ENCODE measurements at places on chromosomes 5 and 9. TPM values are rescaled to one million over a fixed set of nuclear protein-coding genes. Genes with fewer than 3 reads are reported as not detected.

- DNase-seq: no peak
Measured at GRCh38 chr5:78896132-78896531, 89.0 kb downstream of the ARSB start.

- DNase-seq: peak; percentile 74
Measured at GRCh38 chr5:40437452-40437861, 242.3 kb upstream of the PTGER4 start.

DNA sequence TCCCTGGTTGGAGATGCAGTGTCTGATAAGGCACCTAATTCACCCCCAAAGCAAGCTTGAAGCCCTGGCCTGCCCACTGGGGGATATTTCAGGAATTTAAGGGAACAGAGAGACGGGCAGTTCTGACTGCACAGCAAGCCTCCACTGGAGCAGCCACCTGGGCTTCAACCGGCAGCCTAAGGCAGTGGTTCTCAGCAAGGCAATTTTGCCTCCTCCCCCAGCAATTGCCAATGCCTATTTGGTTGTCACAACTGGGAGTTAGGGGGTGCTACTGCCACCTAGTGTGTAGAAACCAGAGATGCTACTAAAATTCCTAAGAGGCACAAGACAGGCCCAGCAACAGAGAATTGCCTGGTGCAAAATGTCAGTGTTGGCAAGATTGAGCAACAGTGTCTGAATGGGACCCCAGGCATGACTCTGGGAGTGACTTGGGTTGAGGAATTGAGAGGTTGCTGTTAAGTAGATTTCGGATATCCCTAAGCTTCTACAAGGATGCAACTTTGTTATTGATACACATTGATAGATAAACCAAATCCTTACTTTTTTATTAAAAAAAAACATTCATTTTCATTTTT is 58.7 kb upstream of the CTSL start:
- DNase-seq: no peak

DNA sequence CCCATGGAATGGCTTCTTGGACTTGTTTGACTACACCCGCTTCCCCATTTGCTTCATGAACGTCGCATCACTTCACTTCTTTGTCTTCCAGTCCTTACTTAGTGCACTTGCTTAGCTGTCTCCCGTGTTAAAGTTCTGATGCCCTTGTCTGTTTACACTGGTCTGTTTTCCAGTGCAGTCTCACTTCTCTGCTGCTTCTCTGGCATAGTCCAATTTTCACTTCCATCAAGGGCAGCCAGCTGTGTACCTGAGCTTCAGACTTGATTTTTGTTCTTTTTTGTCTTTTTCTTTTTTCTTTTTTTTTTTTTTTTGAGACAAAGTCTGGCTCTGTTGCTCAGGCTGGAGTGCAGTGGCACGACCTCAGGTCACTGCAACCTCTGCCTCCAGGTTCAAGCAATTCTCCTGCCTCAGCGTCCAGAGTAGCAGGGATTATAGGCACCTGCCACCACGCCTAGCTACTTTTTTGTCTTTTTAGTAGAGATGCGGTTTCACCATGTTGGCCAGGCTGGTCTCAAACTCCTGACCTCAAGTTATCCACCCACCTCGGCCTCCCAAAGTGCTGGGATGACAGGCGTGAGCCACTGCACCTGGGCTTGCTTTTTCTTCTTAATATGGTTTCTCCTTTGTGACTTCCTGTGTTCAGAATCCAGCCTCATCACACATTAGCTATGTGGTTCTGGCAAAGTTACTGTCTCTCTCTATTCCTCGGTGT is 75.4 kb downstream of the LRRC70 start:
- DNase-seq: no peak

- DNase-seq: no peak
Measured at GRCh38 chr9:38018241-38018957, 50.6 kb downstream of the SHB start.

DNA sequence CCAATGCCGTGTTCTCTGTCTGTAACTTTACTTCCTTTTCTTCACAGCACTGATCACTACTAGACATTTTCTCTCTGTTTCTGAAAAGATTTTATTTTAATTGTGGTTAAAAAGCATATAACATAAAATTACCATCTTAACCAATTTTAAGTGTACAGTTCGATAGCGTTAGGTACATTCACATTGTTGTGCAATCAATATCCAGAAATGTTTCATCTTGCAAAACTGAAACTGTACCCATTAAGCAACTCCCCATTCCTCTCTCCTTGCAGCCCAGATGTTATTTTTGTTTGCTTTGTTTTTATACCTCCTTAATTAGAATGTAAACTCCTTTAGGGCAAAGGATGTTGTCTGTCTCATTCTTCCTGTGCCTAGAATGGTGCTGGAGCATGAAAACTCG is 47.5 kb downstream of the COL27A1 start:
- no peak for DNase-seq

DNA sequence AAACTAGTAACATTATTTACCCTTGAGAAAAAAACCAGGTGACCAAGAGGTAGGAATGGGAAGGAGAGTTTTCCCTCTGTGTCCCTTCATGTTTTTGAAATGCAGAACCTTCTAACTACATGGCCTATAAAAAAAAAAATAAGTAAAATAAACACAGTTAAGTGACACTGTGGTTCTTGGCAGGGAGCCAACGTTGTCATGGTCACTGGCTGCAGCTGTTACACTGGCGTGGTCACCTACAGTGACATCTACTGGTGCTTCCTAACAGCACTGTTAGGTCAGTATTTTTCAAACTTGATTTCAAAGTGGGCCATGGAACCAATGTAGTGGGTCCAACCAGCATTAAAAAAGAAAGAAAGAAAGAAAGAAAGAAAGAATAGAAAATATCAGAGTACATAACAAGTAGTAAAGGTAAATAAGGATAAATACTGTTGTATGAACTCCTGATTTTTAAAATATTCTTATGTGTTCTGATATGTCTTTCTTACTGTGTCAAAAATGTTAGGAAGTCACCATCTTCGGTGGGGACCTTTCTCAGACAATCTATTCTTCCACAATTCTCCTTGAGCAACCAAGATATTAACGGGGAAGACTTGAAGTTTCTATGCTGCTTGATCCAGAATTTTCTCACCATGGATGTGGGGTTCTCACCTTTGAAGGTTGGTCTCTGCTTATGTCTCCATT is 59.1 kb upstream of the PJA2 start:
- DNase-seq: peak; percentile 89

DNA sequence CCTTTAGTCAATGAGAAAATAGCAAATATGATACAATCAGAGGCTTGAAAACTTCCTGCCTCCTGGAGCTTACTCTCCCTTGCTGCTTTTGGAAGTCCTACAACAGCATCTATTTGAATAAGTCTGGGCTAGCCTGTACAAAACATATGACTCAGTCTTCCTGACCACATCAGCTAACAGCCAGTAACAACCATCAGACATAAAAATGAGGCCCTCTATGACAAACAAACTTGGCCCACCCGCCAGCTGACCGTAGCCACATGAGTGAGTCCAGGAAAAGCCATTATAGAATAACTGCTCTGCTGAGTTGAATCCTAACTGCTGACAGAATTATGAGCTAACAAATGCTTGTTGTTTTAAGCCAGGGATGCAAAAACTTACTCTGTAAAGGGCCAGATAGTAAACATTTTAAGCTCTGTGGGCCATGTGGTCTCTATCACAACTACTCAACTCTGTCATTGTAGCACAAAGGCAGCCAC is 347.6 kb downstream of the PTPRD start:
- no peak for DNase-seq

DNA sequence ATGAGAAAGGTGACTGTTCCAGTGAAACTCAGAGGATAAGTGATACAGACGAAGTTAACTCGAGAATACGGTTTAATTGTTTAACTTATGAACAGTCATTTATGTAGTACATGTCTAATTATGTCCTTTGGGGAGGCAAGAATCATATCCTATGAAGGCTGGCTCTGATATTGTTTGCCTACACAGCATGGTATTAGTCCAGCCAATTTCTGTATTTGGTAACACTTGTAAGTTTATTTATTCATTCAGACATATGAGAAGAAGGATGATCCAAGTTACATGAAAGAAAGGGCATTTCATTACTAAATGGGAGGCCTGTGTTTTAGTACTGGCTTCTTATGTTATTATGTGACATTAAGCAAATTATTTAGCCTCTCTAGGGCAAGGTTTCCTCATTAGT is 199.7 kb downstream of the NNT start:
- no peak for DNase-seq

DNA sequence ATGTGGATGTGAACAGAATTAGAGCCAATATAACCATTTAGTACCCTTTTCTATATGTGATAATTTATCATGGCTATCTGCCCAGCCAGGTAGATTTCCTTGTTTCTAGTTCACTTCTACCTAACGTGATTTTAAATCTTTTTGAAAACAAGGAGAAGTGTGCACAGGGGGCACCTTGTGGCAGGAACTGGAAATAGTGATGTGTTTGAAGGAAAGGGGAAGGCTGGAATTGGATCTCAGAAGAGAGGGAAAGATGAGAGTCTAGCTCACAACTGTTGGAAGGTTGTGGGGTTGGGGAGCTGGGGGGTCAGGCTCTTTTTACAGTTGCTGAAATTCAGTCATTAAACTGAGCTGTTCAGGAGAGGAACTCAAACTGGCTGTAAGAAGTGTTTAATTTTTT is 219.5 kb downstream of the KCTD16 start:
- no peak for DNase-seq

DNA sequence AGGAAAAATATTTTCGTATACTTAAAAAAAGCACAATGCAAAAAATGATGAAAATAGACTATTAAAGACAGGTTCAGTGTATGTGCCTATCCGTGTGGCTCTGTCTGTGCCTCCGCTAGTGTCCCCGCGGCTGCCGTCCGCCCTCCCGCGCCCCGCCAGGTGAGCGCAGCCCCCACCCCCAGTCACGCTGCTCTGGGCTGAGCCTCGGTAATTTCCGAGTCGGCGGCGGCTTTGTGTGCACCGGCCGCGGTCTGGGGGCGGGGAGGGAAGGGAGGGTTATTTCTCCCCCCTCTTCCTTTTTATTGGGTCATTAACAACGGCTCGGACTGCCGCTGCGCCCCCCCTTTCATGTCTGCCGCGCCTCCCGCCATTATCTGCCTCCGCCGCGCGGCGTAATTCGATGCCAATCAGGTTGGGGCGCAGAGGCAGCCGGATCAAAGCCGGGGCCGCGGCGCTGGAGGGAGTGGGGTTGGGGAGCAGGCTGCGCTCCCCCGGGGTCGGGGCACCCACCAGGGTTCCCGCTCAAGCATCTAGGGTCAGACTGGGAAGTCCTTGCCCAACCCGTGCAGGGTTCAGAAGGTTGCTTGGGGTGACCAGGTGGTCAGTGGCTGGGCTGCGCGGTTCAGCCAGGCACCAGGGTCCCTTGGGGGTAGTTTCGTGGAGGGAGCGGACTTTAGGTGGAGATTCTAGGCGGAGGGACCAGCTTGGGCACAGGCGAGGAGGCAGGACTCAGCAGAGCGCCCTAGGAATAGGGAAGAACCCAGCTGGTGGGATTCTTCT is 39.5 kb upstream of the PSD2 start:
- no peak for DNase-seq

- DNase-seq: no peak
Measured at GRCh38 chr5:93819668-93820067, 78.3 kb upstream of the POU5F2 start.

- no peak for DNase-seq
Measured at GRCh38 chr5:112586596-112587062, 151.1 kb upstream of the APC start.

DNA sequence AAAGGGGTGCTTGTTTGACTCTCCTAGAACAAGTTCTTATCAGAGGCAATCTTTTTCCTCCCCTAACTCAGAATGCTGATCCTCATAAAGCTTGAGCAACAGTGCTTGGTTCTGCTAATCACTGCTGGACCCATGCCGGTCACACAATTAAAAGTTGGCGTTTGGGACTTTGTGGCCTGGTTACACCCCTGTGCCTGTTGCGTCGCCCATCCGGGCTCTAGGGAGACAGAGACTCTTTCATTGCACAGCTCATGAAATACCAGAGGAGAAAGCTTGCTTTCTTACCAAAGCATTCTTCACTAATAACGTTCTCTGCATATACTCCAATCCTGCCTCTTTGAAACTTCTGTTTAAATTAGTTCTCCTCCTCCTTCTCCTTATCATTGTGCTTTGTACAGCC is 301.1 kb downstream of the NR3C1 start:
- DNase-seq: no peak

DNA sequence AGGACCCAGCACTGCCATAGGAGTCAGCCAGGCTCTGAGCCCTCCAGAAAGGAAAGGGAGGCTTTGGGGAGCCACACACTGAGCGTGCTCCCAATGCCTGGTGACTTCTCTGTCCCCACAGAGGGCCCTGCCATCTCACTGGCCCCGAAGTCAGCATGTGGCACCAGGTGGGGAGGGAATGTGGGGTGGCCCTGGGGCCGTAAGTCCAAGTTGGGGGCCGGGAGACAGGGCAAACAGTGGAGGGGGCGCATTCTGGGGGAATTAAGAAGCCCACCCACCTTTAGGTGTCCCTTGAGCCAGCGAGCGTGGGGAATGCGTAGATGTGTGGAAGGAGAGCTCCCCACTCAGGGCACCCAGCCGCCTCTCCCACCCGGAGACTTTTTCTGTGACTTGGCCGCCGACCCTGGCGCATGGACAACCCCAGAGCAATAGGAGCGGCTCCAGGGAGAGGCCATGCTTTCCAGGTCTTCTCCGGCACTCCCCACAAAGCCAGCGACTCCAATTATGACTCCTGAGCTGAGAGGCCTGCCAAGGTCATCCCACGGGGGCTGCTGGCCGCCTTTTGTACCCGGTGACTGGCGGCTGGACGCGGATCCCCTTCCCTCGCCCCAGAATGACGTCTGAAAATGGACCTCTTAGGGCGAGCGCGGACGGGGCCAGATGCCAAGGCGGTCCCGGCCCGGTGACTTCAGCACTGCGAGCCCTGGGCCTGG is 9.8 kb downstream of the IRX1 start:
- DNase-seq: no peak

- DNase-seq: no peak
Measured at GRCh38 chr5:177232761-177233160, 70.8 kb downstream of the RAB24 start.

DNA sequence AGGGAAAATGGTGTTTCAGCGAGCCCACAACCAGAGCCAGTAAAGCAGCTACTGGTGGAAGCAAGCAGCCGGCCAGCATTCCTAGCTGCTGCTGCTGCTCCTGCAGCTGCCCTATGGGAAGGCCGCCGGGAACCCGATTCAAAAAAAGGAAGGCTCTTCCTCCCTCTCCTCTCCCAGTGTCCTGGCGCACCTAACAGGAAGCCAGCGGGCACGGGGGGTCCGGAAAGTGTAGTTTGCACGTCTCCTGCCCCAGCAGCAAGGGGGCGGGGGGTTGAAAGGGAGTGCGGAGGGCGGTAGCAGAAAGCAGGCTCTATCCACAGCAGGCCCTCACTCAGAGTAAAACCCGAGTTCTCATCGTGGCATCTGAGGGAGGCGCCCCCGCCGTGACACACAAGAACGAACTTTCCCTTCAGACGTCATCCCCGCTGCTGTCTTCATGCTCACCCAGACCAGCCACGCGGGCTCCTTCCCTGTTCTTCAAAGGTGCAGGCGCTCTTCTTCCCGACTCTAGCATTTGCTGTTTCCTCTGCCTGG is 16.5 kb downstream of the GRXCR2 start:
- no peak for DNase-seq

- DNase-seq: no peak
Measured at GRCh38 chr5:52743529-52743928, 44.2 kb upstream of the ITGA1 start.

FOXD4 gene
- total RNA-seq: 0.49 TPM

DBH gene
- total RNA-seq: not detected

PCDHGA2 gene
- not detected for total RNA-seq

PCDHA3 gene
- total RNA-seq: not detected

PCDHGA11 gene
- not detected for total RNA-seq

NUTM2F gene
- not detected for total RNA-seq

DRD1 gene
- total RNA-seq: not detected

HAVCR1 gene
- total RNA-seq: 2.7 TPM

ARHGEF37 gene
- 0.37 TPM for total RNA-seq

Data from activated CD8-positive, alpha-beta memory T cell treated with anti-CD3 and anti-CD28 coated beads, Interleukin-2, amount 10 ng/mL, durations not matched to agents 7 days and 5 days (primary cell).